Glutamatergic neuron (in vitro differentiated cells): ENCODE measurements at places on chromosomes 1 and 21. TPM values are rescaled to one million over a fixed set of nuclear protein-coding genes. Genes with fewer than 3 reads are reported as not detected.

The PTPN22 gene
- total RNA-seq = not detected

GRCh38 chr1:51284487-51284954, 45.8 kb downstream of the TTC39A start:
- peaks cover 4% of the 10 kb centered on the region for H3K36me3 ChIP-seq
- no peak overlapping the region for H3K4me3 ChIP-seq
- no peaks in the 10 kb centered on the region for H3K4me1 ChIP-seq
- H3K27me3 ChIP-seq = no peaks in the 10 kb centered on the region

GRCh38 chr1:54407154-54407403, 885 bp upstream of the SSBP3 start:
- peak overlapping the region; percentile 91 for H3K4me3 ChIP-seq
- peaks cover 35% of the 10 kb centered on the region for H3K27me3 ChIP-seq
- H3K27ac ChIP-seq = peak overlapping the region; percentile 95
- peaks cover 18% of the 10 kb centered on the region for H3K36me3 ChIP-seq
- peak; percentile 30 for DNase-seq
- H3K4me1 ChIP-seq = peaks cover 45% of the 10 kb centered on the region

DNA sequence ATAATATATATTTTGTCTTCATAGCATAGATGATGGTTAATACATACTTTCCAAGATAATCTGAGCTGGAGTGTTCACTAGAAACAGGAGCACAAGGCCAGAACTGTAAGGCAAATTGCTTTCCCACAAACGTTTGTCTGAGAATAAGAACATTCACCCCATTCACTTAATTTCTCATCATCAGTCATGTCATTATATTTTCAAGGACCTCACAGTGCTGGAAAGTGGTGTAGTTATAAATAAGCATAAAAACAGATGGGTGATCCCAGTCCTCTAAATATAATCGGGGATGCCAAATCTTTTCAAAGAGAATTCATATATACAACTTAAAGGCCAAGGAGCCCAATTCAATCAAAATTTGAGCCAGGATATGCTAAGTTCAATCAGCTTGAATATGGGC, 8.4 kb downstream of the PRRX1 start:
- H3K4me3 ChIP-seq = no peak overlapping the region
- H3K36me3 ChIP-seq = no peaks in the 10 kb centered on the region
- no peak overlapping the region for H3K27ac ChIP-seq
- no peak for DNase-seq
- peaks cover 23% of the 10 kb centered on the region for H3K4me1 ChIP-seq

DNA sequence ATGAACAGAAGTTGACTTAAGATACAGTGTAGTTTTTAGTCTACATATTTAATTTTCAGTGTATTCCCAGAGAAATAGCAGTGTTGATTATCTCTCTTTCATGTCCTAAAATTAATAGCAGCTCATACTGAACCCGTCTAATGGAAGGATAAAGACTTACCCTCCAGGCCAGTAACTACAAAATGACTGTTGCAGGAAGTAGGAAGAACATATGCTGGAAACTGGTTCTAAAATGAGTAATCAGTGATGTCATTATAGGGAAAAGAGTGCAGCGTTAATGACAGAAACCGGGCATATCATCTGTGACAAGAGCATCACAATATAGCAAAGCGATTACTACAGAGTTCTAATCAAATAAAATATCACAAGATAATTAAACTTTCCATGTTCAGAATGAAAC, 385.5 kb downstream of the SMYD3 start:
- H3K27ac ChIP-seq = no peak overlapping the region
- H3K4me1 ChIP-seq = peaks cover 7% of the 10 kb centered on the region
- H3K27me3 ChIP-seq = no peaks in the 10 kb centered on the region
- no peaks in the 10 kb centered on the region for H3K36me3 ChIP-seq
- DNase-seq = no peak

DNA sequence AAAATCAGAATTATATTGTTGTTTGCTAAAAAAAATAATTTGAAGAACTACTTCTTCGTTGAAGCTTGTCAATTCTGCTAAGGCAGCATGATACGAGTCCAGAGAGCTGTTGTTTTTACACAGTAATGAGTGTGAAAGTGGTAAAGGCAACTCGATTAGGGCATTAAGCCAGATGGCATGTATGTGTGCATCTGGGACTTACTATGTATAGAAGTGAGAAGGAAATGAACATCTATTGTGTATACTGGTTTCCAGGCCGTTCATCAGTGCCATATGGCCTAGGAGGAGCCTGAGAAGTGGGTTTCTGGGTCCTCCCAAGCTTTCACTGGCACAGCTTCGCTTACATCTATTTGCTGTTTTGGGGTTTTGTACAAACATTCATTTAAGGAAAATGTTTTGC, 5.7 kb downstream of the CTPS1 start:
- H3K4me3 ChIP-seq = peak overlapping the region; percentile 78
- H3K4me1 ChIP-seq = peaks cover 63% of the 10 kb centered on the region
- no peak for DNase-seq
- H3K36me3 ChIP-seq = no peaks in the 10 kb centered on the region

The FCN3 gene
- not detected for total RNA-seq

DNA sequence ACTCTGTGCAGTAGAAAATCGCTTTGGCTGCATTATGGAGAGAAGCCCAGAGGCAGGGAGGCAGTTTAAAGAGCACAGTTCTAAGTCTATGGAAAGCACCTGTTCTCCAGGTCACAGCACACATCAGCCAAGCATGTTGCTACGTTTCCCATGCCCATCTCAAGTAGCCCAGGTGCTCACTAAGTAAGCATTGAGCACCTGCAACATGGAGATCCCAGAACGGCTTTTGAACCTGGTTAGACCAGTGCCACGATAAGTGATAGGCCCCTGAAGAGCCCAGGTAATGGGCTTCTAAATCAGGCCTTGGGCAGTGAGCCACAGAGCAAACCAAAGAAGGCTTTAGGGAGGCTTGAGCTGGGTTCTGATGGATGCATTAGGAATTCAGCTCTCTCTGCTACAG, 186.2 kb downstream of the C1orf94 start:
- no peak overlapping the region for H3K27ac ChIP-seq
- no peak overlapping the region for H3K4me3 ChIP-seq
- no peaks in the 10 kb centered on the region for H3K36me3 ChIP-seq
- H3K27me3 ChIP-seq = peaks cover 1% of the 10 kb centered on the region
- no peak for DNase-seq

The NUF2 gene
- 5.8 TPM for total RNA-seq

The FH gene
- total RNA-seq = 51.0 TPM

The ERG gene
- total RNA-seq = not detected

GRCh38 chr1:56301791-56302190, 277.6 kb downstream of the PLPP3 start:
- H3K36me3 ChIP-seq = no peaks in the 10 kb centered on the region
- H3K4me1 ChIP-seq = no peaks in the 10 kb centered on the region
- no peak overlapping the region for H3K4me3 ChIP-seq

- H3K27ac ChIP-seq = no peak overlapping the region
- no peak overlapping the region for H3K4me3 ChIP-seq
- H3K36me3 ChIP-seq = no peaks in the 10 kb centered on the region
- no peak for DNase-seq
Measured at GRCh38 chr1:20829531-20829930, 42.4 kb upstream of the HP1BP3 start.

GRCh38 chr1:159089184-159089791, 12.7 kb upstream of the AIM2 start:
- H3K27ac ChIP-seq = peak overlapping the region; percentile 44
- H3K4me1 ChIP-seq = peaks cover 31% of the 10 kb centered on the region
- no peaks in the 10 kb centered on the region for H3K36me3 ChIP-seq
- DNase-seq = no peak

DNA sequence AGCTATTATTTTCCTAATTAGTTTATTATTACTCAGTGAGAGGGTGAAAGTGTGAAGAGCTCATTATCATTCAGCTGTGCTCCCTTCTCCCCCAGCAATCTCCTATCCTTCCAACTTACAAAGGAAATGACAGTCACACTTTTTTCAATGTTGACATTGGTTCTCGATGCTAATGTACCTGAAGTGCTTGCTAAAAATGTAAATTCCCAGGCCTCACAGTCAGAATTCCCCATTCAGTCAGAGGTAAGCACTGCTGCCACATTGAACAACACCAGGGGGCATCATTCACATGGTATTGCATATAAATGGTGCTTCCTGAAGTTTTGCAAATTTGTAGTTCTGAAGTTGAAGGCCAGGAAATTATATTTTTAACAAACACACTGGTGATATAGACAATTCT, 132.7 kb upstream of the FOXD3 start:
- DNase-seq = no peak
- H3K36me3 ChIP-seq = no peaks in the 10 kb centered on the region
- H3K27ac ChIP-seq = no peak overlapping the region
- no peaks in the 10 kb centered on the region for H3K27me3 ChIP-seq
- no peaks in the 10 kb centered on the region for H3K4me1 ChIP-seq

The OR1C1 gene
- total RNA-seq = not detected

- H3K27ac ChIP-seq = peak overlapping the region; percentile 38
- H3K27me3 ChIP-seq = peaks cover 10% of the 10 kb centered on the region
- no peak overlapping the region for H3K4me3 ChIP-seq
Measured at GRCh38 chr1:54791880-54792522, 9.1 kb downstream of the TTC22 start.

- DNase-seq = no peak
- H3K27ac ChIP-seq = peak overlapping the region; percentile 65
- peaks cover 17% of the 10 kb centered on the region for H3K27me3 ChIP-seq
- H3K36me3 ChIP-seq = no peaks in the 10 kb centered on the region
- H3K4me1 ChIP-seq = peaks cover 28% of the 10 kb centered on the region
Measured at GRCh38 chr1:201535046-201535918, 3.6 kb upstream of the NAV1 start.

GRCh38 chr1:53442299-53442698, 16.9 kb upstream of the DMRTB1 start:
- peaks cover 7% of the 10 kb centered on the region for H3K27me3 ChIP-seq
- H3K4me3 ChIP-seq = no peak overlapping the region
- peaks cover 7% of the 10 kb centered on the region for H3K36me3 ChIP-seq
- DNase-seq = no peak
